Stimulated activated CD8-positive, alpha-beta memory T cell treated with anti-CD3 and anti-CD28 coated beads, Interleukin-4, amount 100 ng/mL, for 1 hour (primary cell): ENCODE measurements at places on chromosomes 2 and 18.

DNA sequence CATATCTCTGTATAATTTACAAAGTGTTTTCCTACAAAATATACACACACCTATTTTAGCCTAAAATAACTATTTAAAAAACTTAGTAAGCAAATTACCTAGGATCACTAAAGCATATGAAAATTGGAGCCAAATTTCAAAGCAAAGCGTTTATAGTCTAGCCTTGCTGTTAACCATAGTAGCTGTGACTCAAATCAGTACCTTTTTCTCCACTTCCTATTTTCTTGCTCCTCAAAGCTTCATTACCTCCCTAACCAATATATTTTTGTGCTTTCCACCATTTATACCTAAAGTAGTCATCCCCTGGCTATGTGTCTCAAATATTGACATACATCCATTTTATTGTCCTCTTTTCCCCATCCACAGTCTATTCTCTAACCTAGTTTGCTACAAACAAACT, 73.1 kb downstream of the ERBB4 start:
- DNase-seq = no peak

DNA sequence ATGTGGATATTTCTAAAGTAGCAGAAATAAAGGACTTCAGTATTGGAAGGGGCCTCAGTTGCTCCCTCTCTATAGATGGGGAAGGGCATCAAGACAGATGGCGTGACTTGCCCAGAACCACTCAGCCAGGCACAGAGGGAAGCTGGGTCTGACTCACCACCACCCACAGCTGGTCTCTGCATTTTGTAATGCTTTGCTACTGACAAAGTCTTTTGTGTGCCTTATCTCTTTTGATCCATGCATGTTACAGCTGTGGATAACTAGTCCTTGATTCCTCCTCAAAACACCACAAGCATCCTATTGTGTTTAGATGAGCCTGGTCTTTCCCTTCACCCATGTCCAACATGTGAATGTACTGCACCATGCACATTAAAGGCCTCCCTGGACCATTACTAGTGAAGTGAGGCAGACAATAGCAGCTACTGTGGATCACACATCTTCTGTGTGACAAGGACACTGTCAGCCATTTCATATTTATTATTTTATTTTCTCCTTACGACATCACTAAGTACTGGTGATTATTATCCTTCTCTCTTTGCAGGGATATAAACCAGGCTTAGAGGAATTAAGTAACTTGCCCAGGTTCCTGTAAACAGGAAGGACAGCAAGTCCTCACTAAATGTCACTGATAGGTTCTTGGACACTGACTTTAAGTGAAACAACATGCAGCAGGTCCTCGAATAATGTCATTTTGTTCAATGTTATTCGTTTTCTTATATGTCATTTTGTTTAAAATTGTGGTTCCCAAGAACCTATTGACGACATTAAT, 29.6 kb upstream of the IL37 start:
- no peak for DNase-seq

DNA sequence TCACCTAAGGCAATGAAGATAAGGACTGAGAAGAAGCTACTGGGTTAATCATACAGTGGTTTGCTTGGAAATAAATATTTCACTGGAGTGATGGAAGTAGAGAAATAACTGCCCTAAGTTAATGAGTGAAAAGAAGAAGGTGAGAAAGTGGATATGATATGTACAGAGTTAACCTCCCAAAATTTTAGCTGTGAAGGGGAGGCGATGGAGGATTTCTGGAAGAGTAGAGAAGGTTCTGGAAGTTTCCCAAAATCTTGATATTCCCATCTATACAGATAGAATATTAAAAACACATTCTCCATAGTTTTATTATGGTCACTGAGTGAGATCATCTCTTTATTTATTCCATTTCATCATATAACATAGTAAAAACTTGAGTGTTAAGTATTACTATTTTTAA, 296.6 kb upstream of the RGPD4 start:
- DNase-seq = no peak

DNA sequence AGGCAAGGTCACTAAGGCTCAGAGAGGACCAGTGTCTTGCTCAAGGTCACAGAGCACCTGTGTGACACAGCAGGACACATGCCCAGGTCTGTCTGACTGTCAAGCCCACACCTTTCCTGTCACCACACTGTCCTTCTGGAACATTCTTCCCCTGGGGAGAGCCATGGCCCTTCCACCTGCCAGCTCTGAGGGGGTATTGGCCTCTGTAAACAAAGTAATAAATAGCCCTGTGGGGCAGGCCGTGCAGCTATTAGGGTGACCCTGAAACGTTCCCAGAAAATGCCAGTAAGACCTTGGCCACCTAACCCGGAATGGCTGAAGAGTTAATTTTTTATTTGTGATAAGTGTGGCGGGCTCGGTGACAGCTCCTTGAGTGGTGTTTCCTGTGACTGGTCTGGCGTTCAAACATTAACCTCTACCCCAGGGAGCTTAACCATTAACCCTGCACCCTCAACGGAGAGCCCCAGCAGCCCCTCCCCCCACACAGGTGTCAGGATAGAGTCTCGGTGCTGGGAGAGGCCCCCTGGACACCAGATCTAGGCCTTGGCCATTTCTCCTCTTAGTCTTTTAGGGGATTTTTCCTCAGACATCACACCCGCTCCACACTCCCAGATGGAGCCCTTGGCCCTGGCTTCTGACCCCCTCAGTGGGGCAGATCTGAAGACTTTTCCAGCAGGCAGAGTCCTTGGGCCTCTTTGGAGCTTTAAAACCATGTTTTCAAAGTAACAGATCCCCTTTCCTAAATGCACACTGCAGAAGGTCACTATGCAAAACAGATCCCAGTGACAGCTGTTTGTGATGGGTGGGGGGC, 36.6 kb downstream of the SCTR start:
- DNase-seq = no peak

DNA sequence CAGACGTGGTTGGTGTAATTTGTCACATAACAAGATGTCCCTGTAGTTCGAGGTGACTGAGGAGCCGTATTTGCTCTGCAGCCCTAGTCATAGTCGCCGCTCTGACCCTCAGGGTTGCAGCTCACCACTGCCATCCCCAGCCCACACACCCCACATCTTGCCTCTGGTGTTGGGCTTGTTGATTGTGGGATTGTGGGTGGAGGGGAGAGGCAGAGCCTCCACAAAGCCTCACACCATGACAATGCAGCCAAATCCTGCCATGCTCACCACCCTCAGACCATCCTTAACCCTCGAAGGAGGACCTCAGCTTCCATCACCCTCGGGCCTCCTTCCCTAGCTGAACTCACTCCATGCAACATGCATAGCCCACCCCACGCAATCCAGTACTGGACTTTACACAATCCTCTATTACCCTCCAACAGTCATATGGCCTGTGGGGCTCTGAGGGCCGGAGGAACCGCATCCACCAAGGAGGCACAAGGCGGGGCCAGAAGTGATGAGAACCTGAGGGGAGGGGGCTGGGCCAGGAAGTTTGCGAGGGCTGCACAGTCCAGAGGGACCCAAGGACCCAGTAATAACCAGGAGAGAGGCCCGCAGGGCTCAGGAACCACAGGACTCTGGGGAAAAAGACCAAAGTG, 11.6 kb downstream of the PKDCC start:
- DNase-seq = no peak

DNA sequence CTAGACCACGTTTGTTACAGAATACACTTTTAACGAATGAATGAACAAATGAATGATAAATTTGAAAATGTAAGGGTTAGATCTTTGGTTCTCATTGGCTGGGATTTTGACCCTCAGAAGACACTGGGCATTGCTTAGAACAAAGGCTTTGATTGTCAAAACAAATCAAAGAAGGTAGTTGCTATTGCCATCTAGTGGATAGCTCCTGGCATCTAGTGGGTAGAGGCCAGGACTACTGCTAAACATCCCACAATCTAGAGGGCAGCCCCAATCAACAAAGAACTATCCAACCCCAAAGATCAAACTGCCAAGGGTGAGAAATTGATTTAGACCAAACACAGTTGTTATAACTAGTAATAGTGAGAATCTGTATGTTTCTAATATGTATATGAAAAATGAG, 552.3 kb downstream of the KCNJ3 start:
- no peak for DNase-seq

- DNase-seq = no peak
Measured at GRCh38 chr18:63970809-63971205, 926 bp downstream of the SERPINB8 start.

- no peak for DNase-seq
Measured at GRCh38 chr18:48889115-48889941, 61.4 kb downstream of the SMAD7 start.

- DNase-seq = no peak
Measured at GRCh38 chr2:145321344-145321743, 801.4 kb upstream of the ZEB2 start.

- DNase-seq = no peak
Measured at GRCh38 chr2:16284941-16285625, 344.7 kb downstream of the MYCN start.

DNA sequence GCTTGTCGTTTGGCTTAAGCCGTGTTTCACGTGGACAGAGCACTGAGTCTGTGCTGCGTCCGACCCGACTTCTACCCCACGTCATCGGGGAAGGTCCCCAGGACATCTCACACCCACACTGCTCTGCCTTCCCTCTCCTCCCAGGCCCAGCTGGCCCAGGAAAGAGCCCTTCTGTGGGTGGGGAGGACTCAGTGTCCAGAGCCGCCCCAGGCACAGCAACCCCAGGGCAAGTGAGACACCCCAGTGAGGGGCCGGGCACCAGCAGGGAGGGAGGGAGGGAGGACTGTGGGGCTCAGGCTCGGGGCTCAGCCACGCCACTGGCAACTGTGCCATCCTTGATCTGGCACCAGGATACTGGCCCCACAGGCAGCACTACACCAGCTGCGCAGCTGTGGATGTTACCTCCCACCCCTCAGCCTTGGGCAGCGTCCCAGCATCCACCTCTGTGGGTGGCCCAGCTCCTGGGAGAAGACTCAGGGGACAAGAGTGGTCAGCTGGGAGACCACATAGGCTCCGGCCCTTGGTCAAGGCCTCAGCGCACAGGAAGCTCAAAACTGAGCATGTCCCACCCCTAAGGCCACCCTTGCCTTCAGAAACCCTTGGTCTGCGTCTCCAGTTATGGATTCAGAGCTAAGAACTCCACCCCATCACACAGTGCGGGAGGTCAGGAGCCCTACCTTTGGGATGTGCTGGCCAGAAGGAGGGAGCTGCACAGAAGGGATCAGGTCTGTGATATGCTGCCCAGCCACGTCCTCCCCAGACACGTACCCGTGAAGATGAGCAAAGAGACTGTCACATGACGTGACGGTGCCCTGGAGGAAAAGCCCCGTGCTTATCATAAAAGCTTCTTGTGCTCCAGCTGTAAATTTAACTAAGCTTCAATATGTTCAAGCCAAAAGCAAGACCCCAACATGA, 11.7 kb downstream of the PASK start:
- no peak for DNase-seq

DNA sequence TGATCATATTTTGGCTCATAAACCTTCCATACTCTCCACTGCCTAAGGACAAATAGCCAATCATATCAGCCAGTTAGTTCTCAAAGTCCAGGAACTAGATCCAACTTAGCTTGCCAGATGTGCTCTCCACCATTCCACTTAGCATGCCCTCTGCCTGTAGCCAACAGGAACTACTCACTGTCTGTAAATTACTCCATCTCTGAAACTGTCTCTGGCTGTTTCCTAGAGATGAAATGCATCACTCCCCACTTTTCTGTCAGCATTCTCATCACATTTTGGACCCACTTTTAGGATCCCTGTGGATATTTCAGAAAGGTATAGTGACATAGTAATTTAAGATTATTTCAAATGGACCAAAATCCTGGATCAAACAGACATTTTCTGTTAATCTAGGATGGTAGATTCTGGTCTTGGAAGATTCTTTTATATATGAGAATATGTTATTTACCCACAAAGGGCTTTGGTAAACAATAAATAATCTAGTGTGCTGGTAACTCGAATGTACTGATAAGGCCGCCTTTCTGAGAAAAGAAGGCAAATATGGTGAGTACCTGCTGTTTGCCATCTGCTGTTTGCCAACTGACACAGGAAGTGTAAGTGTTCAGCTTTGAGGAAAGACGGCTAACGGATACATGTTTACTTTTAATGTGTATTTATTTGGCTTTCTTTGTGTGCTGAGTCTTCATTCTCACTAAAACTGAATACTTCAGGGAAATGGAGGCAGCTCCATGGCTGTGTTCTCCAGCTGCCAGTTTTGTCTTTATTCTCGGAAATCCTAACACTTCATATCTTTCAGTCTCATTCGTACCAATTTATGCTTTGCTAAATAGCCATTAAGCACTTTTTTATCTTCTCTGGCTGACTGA, 79.5 kb downstream of the EVA1A start:
- no peak for DNase-seq

DNA sequence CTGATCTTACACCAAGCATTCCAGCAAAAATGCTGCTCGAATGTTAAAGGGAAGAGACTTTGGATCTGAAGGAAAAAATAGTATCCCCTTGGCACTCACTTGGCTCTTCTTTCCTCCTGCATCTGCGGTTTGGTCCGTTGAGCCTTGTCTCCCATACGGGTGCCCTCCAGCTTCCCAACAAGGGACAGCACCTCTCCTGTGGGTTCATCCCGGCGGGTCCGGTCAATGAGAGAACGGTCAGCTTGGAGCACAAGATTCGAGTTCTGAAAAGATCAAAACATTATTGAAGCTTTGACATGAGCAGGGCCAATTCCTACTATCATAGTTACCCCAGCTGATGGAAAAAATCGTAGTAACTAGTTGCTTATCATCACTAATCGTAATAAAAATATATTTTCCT, 740 bp downstream of the SNRNP200 start:
- no peak for DNase-seq

- no peak for DNase-seq
Measured at GRCh38 chr18:76318607-76319006, 176.4 kb downstream of the ZNF516 start.

DNA sequence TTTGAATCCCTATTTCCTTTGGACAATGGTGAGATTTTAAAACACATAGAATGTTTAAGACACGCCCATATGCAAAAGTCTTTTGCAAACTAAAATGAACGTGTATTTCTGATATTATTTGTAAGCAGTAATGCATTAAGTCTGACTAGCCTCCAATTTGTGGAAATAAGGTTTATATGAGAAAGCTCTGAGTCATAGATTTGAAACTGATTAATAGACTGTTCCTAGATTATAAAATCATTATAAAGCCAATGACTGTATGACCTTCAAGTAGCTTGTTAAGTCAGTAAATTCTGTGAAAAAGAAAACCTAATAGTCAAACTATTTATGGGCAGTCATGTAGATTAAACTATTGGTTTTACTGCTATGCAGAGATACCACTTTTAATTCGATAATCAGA, 12.8 kb upstream of the EFEMP1 start:
- DNase-seq = no peak

DNA sequence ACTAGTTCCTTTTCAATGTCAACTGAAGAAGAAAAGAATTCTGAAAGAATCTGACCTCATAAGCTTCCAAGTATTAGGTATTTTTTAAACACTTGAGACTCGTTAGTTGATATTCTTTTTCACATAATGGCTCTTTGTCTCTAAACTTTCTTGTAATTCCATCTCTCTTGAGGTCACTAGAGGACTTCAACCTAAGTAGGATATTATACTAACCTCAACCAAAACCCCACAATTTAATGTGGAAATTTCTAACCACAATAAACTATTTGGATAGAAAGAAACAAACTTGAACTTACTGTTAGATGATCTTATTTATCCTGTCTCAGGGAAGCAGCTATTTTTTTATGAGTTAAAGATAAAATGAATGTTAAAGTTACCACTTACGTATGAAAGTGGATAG, 206.9 kb upstream of the FSIP2 start:
- DNase-seq = no peak

GRCh38 chr2:69701100-69701945, 40.6 kb upstream of the ANXA4 start:
- DNase-seq = no peak
